ENCODE measurements at places on chromosomes 5 and 9.

DNA sequence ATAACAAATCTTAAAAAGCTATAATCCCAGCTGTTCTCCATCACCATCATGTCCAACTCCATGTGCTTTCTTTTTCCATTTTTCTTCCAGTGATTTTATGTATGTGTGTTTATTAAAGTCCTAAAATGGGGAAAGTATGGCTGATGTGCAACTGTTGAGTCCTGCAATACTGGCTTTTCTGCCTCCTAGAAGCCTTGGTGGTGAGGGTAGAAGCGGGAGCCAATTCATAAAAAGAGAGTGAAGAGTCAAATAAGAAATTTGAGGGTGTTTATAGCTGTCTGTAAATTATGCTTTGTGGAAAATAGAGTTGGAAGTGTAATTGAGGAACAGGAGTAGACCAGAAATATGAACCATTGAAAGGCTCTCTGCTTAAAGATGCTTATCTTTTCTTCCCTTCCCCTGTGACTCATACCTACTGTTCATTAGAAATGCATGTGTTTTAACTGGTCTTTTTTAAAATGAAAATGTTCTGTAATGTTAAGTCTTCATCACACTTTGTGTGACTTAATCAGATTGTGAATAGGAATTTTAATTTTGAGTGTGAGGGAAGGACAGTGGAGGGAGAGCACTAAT is 80.1 kb downstream of the ZCCHC7 start:
- no peak for DNase-seq

DNA sequence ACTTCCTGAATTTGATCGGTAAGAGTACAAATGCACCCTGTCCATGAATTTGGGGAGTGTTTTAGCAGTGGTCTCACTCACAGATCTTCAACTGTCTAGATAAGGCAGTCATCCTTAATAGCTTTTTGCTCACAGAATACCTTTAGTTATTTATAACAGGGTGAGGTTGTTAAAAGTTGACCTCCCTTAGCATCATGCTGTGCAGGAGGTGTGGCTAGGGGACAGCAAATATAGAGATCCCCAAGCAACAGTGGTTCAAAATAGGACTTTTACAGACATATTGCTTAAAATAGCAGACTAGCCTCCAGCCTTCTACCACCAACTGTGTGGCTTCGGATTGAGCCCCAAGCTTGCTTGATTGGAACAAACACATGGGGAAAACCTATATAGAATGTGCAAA is 724.4 kb downstream of the TLE1 start:
- no peak for DNase-seq

- no peak for DNase-seq
These were observed 27.0 kb downstream of the SLC1A1 start for GRCh38 chr9:4517274-4517673.

DNA sequence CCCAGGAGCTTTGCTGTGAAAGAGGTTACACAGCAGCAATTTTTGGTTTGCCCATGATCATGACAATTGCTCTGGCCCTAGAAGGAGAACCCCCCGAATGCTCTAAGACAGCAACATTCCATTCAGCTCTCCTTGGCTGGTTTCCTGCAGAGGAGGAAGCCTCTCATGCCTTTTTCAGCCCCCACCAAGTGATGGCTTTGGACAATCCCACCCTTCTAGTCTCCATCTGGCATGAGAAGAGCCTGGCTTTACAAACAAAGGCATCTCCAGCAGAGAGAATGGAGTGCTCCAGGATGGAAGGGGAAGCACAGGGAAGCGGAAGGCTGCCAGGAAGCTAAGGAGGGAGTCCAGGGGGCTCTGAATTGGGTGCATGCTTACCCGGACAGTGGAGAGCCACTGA is 98.4 kb downstream of the CRB2 start:
- DNase-seq, result no peak

DNA sequence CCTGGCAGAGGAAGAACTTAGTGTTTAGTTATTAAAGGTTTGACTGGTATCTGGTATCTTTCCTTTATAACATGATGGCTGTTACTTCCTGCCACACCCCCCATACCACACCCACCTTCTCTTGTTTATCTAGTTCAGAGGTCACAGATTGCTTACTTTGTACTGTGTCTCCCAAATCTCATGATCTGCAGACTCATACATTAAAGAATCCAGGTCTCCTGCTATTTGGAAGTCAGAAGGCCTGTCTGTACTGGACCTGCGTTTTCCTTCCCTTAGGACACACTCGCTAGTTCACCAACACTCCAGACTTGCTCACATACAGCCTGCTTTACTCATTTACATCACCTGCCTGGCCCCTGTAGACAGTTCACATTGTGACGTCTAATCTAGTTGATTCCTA is 39.3 kb downstream of the NUDT12 start:
- DNase-seq, result no peak

DNA sequence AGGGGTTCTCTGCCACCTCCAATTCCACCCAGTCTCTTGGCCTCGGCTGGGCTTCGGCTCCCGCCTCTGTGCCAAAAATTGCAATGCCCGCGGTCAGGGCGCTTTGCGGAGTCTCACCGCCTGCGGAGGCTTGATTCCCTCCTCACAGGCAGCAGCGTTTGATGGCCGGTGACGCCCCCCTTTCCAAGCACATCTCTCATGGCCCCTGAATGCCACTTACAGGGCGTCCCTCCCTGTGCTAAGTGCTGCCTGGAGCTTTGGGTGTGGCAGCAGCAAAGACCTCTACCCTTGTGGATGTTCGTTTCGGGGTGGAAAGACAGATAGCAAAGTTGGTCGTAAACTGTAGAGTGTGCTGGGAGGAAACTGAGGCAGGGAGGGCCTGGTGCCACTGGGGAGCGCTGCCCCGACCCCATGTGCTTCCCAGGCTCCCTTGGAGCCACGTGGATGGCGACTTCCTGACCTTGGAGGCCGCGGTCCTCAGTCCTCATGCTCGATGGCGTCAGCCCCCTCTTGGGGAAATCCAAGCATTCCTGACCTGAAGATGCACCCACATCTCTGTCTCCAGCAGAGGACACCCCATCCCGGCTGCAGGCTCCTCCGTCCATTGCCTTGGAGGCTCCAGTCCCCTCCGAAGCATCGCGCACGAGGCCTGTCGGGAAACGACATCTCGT is 249.2 kb upstream of the IRX4 start:
- DNase-seq, result no peak

DNA sequence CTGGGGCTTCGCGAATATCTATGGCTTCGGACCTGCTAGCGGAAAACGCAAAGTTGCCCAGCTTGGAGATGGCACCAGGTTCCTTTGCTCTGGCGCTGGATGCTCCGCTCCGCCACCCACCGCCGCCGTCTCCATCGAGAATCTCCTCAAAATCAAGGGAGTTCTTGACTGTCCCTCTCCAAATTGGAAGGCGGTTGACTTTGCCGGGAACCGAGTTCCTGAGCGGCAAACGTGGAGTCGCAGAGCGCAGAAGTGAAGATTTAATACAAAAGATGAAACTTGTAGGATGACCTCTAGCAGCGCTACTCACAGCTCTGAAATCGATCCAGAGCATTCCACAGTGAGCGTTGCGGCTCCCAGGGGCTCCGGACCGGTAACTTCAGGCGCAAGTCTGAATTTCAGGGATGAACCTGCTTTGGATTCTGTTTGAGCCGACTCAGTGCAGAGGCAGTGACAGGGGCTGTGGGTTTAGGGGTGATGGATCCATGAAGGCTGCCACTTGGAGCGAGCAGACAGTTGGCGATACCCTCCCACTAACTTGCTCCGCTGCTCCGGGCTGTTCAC is 1641.5 kb upstream of the C9orf72 start:
- DNase-seq, result no peak

DNA sequence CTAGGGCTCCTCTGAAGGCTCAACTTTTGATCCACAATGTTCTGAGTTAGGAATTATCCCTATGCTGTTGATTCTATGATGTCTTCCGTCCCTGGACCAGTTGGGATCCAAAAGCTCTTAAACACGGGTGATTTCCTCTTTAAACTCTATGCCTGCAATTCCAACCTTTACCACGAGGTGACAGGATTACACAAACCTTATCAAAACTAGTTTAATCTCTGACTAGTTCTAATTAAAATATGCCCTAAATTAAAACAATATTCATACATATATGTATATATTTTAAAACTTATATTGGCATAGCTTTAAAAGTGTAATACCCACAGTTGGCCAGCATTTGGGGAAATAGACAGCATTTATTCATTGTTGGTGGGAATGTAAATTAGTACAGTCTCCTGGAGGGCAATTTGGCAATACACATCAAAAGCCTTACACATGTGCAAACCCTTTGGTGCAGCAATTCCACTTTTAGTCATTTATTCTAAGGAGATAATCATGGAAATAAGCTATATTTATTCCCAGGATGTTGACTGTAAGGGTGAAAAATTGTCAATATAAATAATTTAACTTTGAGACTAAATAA is 51.6 kb upstream of the PHYKPL start:
- DNase-seq, result peak; percentile 22

DNA sequence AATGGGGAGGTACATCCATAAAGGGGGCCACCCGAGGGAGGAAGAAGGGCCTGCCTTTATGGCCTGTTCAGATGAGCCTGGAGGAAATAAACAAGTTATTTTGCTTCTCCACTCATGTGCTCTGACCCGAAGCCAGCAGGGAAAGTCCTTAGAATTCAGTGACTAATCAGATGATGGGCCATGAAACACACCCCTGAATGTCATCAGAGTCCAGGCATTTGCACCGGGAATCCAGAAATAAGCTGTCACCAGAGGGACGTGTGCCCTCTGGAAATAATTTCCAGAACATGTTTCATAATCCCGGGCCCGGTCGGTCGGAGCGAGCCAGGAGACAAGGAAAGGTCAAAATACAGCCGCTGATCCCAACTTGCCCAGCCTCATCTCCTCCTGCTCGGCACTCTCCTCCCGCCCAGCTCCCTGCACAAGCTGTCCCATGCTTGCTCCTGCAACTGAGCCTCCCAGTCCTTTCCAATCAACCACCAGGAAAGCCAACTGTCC is 73.6 kb upstream of the ZNF622 start:
- DNase-seq, result no peak

DNA sequence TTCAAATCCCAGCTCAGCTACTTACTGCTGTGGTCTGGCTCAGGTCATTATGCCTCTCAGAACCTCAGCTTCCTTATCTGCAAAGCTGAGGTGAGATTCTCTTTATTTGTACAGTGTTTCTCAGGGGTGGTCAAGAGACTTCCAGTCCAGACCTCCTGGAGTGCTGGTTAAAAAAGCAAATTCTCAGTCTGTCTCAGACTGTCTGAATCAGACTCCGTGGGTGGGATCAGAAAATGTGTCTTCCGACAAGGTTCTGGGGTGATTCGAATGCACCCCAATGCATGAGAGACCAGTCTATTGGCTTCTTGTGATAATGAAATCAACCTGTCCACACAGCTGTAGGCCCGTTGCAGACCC is 137.7 kb upstream of the SMIM23 start:
- DNase-seq, result no peak

DNA sequence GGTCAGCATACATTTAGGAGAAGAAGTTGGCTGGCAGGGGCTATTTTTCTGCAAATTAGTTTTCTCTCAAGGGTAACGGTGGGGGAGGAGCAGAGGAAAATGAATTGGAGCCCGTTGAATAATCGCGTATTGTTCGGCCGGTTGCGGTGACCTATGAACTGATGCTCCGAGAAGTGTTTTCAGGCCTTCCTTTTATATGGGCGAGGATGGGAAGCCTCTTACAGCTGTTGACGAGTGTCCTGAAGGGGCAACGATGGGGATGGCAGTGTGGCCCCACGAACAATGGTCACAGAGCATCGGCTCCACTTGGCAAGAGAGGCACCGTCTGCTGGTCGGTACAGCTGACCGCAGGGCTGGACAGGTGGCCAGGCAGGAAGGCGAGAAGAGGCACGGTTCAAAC is 400.7 kb downstream of the ZSWIM6 start:
- no peak for DNase-seq

DNA sequence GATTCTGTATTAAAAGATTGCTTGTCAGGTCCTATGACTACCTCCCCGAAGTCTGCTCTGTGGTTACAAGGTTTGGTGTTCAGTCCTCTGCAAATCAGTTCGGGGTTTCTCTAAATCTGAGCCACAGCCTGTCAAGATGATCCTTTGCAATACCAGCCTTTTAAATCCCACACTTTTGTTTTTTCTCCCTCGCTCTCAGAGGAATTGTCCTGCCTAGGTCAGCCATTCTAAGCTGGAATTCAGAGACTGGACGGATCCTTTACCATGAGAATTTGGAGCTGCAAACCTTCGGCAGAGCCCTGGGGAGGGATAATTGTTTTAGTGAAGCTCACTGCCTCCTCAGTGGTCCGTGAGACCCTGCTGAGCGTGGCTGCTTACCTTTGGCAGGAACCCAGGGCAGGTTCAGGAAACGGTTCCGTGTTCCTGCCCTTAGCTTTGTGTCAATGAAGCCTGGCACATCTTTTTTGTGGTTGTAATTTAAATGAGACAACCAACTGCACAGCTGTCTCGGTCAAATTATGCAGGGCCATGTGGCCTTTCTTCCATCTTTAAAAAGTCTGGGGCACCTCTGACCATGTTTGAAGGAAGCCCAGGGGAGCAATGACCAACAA is 47.2 kb downstream of the EBF1 start:
- DNase-seq, result no peak

- DNase-seq, result no peak
These were observed 37.6 kb downstream of the EHMT1 start for GRCh38 chr9:137656416-137656815.

GRCh38 chr9:28001096-28001495 is 427.8 kb upstream of the C9orf72 start:
- no peak for DNase-seq

- no peak for DNase-seq
These were observed 450.4 kb upstream of the NMUR2 start for GRCh38 chr5:152855441-152855840.

GRCh38 chr9:22401671-22402070 is 45.0 kb upstream of the DMRTA1 start:
- no peak for DNase-seq

GRCh38 chr5:171513591-171513990 is 94.1 kb downstream of the FGF18 start:
- no peak for DNase-seq

DNA sequence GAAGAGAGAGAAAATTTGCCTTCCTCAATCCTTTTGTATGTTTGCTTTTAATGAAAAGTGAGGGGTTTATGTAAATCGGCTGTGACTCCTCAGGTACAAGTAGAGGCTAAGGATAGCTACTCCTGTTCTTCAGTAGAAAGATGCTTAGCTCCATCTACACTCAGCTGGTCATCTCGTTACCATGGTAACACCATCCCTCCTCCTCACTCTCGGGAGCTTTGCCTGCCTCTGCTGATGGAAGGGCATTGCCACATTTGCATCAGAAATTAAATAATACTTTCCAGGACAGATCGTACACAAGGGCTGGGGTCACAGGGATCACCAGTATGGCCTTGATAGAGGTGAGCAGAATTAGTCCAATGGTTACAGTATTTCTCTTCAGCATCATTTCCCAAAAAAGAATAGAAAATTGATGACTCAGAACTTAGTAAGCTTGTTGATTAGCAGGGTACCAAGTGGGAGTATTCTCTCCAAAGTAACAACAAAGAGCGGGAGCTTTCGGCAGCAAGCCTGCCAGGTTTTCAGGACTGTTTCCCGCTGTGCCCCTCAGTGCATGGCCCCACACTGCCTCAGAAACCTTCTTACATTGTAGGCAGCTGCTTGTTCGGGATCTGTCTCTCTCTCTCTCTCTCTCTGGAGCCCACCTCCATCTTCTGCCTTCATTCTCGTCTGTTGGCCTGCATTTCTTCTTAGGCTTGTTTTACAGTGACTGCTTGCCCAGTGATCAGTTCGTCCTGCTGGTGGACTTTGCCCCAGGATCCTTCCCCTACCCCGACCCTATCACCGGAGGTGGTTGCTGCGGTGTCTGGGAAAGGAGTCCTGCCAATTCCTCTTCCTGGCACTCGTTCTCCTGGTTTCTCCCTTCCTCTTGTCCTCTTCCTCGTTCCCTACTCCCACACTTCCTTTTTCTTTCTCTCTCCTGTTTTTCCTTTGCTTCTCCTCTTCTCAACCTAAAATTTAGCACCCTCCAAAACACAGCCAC is 51.9 kb upstream of the SNAPC3 start:
- no peak for DNase-seq

GRCh38 chr9:105854783-105855724 is 160.7 kb downstream of the TMEM38B start:
- DNase-seq, result no peak
